ENCODE measurements at places on chromosomes 1 and 21.

DNA sequence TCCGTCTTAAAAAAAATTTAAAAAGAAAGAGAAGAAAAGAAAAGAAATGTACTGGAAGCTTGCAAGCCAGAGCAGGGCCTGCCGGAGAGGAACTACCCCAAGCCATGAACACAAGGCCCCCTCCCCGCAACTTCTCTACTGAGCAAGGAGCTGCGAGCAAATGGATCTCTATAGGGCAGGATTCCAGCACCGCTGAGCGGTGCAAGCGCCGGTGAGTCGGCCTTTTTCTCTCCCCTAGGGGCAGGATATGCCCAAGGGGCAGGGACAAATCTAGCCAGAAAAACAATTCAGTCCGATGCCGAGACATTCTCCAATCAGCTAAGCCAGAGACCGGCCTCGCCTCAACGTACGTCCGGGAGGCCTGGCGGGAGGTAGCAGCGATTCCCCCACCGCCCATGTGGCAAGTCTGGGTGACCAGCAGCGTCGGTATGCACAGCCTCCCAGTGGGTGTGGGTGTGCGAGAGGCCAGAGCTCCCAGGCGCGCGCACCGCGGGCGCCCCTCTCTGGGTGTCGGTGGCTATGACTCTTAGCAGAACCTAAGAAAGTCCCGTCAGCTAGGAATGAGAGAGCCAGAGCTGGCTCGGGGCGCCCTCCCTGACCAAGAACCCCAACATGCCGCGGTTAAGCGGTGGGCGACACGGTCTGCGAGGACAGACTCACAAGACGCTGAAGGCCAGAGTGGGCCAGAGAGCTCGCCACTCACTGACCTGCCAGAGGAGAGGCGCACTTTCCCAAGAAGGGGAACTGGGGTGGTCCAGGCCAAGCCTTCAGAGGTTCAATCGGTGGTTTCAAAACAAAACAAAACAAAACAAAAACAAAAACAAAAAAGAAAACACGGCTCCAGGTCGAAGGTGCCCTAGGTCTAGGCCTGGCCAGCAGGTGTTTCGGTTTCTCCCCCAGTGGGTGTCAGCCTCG lies 1.9 kb downstream of the CSMD2 start:
- peak; percentile 75 for DNase-seq

DNA sequence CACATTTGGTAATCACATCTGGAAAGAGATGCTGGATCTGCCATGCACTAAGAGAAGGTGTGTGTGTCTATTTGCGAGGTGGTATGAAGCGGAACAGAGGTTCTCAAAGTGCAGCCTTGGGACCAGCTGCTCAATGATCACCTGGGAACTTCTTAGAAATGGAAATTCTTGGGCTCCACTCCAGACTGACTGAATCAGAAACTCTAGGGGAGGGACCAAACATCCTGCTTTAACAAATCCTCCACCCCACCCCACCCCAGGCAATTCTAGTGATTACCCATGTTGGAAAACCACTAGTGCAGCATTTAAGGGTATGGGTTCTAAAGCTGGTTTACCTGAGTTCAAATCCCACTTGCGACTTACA lies 143.9 kb upstream of the JUN start:
- DNase-seq: no peak

- peak; percentile 84 for DNase-seq
Measured at GRCh38 chr1:27116697-27117096, 38.2 kb downstream of the SLC9A1 start.

DNA sequence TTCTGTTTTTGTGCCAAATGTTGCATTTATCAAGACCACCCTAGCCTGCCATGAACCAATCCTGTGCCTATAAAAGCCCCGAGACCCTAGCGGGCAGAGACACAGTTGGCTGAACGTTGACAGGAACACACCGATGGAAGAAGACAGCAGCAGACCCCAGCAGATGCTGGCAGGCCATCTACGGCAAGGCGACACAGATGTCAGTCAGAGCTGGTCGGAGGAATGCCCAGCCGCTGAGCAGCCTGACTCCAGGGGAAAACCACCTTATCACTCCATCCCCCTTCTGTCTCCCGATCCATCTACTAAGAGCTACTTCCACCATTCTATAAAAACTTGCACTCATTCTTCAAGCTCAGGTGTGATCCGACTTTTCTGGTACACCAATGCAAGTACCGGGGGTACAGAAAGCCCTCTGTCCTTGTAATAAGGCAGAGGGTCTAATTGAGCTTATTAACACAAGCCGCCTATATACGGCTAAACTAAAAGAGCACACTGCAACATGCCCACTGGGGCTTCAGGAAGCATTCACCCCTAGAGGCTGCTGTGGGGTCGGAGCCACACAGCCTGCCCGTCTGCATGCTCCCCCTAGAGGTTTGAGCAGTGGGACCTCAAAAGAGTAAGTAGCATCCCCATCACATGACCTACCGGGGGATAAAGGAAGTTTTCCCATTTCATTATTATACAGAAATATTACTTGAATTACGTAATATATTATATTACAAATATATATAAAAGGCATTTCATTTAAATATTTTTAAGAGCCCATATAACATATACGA lies 1156.3 kb upstream of the B3GALT2 start:
- no peak for DNase-seq

DNA sequence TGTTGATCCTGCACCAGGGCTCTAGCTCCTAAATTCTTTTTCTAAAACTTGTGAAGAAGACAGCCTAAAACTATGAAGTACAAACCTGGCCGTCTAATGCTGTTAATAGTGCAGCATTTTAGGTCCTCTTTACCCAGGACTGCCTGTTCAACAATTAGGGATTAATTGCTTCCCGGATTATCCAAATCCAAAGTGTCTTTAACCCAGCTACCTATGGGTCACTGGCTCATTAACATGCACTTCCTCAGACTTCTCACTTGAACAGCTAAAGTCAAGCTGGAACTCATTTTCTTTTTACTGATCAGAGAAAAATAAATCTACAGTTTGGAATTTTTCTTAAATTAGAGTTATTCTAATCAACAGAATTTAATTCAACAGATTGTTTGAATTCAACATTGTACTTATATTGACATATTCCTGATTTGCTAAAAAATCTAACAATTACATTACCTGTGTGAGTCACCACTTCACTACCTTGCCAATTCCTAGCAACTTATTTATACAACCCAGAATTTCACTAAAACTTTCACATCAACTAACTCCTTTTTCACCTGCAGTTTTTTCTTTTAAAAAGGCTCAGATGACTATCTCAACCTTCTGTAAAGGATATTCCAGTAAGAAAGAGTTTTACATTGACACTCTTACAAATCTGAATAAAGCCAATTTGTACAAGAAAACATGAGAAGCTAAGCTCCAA lies 3.3 kb downstream of the HNRNPU start:
- no peak for DNase-seq

DNA sequence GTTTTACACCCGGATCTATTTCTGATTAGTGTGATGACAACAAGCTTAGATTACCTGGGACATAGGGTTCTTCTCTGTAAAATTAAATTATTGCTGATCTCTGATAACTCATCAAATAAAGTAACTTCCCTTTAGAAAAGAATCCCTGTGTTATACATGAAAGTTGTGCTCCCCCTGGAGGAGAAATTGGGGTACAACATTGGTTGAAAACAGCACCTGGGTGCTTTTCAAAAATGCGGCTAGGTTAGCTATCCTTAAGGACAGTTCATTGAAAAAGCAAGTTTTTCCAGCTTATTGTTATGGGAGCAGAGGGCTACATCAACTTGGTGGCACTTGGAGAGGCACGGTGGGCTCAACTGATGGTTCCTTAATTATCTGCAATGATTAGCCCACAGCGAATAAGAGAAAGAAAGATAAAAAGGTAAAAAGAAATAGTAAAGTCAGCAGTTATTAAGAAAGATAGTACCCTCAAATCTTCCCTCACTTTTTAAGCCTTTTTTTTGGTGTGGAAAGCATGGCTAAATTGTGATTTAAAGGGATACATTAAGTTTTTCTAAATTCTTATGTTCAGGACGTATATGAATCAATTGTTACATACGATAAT lies 97.8 kb downstream of the FMN2 start:
- DNase-seq: peak; percentile 46

DNA sequence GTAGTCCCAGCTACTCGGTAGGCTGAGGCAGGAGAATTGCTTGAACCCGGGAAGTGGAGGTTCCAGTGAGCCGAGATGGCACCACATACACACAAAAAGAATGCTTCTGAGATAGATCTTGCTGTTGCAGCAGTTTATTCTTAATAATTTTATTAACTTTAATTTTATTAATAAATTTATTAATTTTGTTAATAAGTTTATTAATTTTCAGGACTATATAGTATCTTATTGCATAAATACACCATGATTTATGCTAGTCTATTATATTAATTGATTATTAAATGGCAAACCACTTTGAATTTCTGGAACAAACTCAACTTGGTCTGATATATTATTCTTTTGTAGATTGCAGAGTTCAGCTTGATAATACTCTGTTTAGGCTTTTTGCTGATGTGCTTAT lies 99.5 kb downstream of the CLIC6 start:
- no peak for DNase-seq

GRCh38 chr1:77846966-77847365 lies 41.5 kb upstream of the NEXN start:
- DNase-seq: no peak

GRCh38 chr1:224124220-224124619 lies 10.3 kb downstream of the FBXO28 start:
- DNase-seq: no peak

- no peak for DNase-seq
Measured at GRCh38 chr1:56808410-56808809, 10.8 kb downstream of the FYB2 start.

DNA sequence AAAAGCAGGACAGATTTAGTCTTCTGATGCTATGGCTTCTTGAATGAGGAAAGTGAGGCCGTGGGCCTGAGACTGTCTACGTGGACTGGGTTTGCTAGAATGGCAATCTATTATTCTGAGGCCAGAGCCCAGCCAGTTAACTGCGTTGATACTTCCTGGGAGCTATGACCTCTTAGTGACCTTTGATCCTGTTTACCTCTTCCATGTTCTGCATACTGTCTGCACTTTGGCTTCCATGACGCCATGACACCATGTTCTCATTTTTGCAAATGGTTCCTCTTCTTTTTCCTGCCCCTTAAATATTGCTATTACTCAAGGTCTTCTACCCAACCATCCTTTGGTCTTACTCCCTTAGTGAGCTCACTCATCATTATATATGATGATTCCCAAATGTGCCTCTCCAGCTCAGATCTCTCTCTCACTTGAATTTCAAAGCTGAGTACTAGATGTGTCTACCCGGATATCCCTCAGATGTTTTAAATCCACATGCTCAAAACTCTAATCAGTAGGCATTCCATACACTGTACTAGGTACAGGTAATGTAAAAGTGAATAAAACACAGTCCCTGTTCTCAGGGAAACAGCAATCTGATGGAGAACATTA lies 66.1 kb upstream of the ATP1A1 start:
- DNase-seq: no peak

GRCh38 chr1:10193288-10193687 lies 17.1 kb upstream of the KIF1B start:
- DNase-seq: no peak

GRCh38 chr1:200786788-200787187 lies 48.1 kb downstream of the CAMSAP2 start:
- DNase-seq: no peak

DNA sequence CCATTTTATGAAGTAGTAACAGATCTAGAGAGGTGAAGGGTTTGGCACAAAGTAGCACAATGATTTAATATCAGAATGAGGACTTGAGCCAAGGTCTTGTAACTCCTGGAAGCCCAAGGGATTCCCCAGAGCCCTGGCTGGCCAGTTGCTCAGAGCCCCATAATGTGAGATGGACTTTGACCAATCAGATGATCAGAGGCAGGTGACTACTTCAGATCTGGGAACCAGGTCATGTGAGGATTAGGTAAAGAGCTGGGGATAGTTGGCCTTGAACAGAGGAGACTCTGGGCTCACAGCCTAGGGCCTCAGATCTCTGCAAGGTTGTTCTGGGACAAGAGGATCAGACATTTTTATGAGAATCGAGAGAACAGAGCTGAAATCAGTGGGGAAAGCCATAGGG lies 18.9 kb downstream of the SHISAL2A start:
- no peak for DNase-seq

DNA sequence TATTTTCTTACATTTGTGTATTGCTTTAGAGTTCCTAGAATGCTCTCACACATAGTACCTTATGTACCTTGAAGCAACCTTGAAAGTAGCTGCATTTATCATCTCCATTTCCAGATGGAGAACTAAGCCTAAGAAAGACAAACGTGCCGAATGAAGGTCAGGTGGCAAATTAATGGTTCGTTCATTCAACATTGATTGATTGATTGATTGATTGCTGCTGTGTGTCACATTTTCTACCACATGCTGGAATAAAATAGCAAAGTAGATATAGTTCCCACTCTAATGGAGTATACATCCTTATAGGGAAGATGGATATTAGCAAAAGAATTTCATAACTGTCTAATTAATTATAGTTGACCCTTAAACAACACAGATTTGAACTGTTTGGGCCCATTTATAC lies 172.2 kb downstream of the SDCCAG8 start:
- no peak for DNase-seq

DNA sequence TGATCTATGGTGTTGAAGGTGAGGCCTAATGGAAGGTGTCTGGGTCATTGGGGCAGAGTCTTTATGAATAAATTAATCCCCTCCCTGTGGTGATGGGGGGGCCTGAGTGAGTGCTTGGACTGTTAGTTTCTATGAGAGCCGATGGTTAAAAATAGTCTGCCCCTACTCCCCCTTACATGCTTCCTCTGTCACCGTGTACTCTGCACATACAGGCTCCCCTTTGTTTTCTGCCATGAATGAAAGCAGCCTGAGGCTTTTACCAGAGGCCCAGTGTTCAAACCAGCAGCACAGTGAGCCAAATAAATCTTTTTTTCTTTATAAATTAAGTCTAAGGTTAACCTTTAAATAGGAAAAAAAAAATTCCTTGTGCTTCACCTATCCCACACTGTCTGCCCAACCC lies 657.0 kb downstream of the AMY1C start:
- DNase-seq: no peak

DNA sequence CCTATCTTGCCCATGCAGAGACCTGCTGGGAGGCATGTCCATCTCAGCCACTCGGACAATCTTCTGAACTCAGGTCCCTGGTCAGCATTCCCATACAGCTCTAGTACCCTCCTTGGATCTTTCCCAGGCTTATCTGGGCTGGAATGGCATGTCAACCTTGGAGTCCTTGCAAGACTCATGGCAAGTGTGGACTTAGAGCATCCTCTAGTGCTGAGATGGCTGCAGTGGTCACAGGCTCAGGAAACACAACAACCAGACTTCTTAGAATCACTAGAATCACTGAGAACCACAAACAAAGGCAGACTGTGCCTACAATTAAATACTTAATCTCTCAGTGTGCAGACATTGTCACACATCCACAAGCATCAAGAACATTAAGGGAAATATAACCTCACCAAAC lies 73.1 kb upstream of the TSHB start:
- DNase-seq: peak; percentile 7

- DNase-seq: peak; percentile 41
Measured at GRCh38 chr1:162087111-162087510, 17.6 kb downstream of the NOS1AP start.

GRCh38 chr1:108704496-108704895 lies 8.2 kb upstream of the FNDC7 start:
- DNase-seq: no peak

- DNase-seq: no peak
Measured at GRCh38 chr1:183019860-183020259, 3.4 kb upstream of the LAMC1 start.

- no peak for DNase-seq
Measured at GRCh38 chr1:112563341-112563740, 54.6 kb downstream of the WNT2B start.
